ENCODE measurements at places on chromosomes 7 and 10.

DNA sequence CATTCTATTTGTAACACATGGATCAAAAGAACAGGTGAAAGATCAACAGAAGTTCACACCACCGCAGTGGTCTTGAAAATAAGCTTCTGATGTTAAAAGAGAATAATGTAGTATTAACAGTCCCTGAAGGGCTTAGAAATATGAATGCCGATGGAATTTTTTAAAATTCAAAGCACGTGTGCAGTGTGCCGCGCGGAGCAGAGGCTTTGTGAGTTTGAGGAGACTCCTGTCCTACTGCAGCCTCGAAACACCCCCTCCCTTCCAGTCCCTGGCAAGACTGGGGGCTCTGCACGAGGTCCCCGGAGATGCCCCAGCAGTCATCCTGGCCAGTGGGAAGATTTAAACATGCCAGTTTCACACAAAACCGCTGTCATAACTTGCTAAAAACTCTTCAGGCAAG lies 196.6 kb downstream of the DIP2C start:
- no peak for DNase-seq

DNA sequence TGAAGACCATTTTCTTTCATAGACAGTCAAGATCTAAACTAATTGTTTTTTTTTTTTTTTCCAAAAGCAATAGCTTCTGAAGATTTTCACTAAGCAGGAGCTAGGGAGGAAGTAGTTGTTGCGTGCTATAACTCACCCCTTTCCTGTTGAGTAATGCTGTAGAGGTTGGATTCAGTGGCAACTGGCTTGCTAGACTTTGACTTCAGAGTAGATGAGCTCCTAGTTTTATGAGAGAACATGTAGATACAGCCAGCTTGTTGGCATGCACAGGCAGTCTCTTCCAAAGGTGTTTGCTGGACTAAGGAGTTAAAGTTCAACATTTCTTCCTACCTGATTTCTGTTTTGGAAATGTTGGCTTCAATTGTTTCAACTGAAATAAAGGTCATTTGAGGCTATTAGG lies 66.2 kb upstream of the MXI1 start:
- no peak for DNase-seq

GRCh38 chr10:3785851-3786271 lies 852 bp upstream of the KLF6 start:
- DNase-seq: no peak

GRCh38 chr7:115447495-115447894 lies 525.6 kb downstream of the MDFIC start:
- no peak for DNase-seq

DNA sequence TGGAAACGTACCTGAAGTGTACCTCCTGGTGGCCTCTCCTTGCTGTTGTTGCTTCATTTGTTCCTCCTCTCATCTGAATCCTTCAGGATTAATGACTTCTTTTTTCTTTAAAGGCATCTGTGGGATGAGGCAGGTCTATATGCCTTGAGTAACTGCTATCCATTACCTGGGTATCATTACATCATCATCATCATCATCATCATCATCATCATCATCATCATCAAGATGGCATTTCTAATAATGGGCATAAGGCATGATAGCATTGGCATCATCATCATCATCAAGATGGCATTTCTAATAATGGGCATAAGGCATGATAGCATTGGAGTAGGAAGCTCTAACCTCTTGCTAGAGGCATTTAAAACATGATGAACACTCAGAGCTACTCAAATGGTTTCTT lies 59.9 kb downstream of the CFAP58 start:
- no peak for DNase-seq

DNA sequence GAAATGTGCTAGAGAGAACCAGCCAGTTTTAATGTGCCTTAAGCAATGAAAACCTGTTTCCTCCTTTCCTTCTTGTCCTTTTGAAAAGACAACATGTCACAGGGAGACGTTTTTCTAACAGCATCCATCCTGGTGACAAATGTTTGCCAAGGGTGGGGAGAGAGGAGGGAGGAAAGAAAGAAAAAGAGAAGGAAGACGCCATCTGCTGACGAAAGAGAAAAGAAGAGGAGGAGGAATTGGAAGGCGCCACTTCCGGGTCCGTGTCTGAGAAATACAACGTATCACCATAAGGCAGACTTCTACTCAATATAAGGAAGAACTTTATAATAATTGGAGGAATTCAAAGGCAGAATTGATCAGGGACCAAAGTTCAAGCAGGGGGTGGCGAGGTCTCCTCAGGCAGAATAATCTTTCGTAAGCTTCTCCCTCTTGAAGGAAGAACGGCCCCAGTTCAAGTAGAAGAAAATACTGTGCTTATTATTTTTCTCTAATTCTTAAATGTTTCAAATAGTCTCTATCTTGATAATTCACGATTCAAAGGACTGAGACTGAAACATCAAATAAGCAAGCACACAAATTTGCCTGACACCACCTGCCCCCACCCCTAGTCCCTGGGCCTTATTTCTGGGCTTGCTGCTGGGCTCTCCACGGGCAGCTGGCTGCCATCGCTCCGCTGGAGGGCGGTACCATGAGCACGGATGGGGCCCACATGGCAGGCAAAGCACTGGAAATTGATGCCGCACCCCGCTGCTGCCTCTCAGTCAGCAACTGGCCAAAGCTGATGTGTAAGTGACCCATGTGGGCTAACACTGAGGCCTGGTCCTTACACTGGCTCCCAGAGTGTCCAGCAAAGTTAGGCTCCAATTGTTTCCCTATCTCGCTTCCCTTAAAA lies 273.7 kb upstream of the KLF14 start:
- DNase-seq: peak; percentile 6

DNA sequence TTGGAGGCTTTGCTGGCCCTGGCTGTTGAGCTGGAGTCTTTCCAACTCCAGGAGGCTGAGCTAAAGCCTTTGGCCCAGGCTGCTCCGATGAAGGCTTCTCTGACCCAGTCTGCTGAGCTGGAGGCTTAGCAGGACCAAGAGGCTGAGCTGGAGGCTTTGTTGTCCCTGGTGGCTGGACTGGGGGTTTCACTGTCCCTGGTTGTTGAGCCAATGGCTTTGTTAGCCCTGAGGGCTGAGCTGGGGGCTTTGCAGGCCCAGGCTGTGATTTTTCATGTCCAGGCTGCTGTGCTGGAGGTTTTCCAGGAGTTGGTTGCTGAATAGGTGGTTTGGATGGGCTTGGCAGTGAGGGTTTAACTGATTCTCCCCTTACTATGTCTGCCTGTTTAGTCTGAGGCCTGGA lies 7.3 kb downstream of the PCLO start:
- DNase-seq: no peak

DNA sequence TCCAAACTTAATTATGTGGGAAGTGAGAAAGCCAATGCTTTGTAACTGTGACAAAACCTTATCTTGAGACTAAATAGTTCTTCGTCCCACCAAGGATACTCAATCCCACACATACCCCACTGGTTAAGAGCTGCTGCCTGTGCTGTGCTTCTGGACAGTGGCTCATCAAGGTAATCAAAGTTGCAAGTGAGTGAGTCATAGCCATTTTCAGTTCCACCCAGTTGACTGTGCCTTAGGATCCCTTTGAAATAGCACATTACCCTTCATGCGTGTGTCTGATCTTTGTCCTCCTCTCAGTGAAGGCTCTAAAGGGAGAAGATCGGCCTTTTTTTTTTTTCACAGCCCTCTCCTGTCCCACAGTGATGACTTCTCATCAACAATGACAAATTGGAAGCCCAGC lies 706.0 kb upstream of the AUTS2 start:
- no peak for DNase-seq

- no peak for DNase-seq
These were observed 131.3 kb downstream of the WDR11 start for GRCh38 chr10:120982507-120982906.

- DNase-seq: no peak
These were observed 67.2 kb downstream of the ATAD1 start for GRCh38 chr10:87750817-87751216.

- no peak for DNase-seq
These were observed 20.8 kb downstream of the GHRHR start for GRCh38 chr7:30984359-30985107.

DNA sequence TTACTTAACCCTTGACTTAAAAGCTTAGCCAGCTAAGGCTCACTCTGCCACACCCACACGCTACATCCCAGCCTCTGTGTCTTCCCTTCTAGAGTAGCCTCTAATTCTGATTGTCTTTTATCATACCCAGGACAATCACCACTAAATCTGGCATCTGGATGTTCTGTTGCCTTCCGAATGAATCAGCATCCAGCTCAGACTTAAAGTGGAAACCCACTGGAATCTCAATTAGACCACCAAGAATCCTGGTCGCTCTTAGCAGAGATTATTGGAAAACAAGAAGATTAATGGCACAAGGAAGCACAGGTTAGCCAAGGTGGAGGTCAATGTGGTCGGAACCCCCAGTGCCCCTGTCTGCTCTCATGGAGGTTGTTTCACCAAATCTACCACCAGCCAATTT lies 404.2 kb upstream of the FOXK1 start:
- DNase-seq: no peak

DNA sequence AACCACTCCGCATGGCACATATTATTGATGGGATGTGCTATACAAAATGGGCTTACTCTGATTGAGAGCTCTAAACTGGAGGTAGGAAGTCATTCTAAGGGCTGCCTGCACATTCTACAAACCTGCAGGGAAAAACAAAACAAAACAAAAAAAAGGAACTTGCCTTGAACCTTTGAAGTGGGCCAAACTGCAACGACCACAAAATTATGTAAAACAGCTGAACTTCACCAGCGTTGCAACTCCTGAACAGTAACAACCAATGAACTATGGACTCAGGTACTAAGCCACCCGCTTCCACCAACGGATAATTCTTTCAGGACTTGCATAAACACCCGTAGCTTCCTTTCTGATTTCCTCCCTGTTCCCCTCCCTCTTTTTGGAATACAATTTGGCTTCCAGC lies 80.4 kb downstream of the ZNF248 start:
- no peak for DNase-seq

GRCh38 chr10:77104459-77104980 lies 533.1 kb downstream of the KCNMA1 start:
- DNase-seq: no peak

- DNase-seq: no peak
These were observed 25.7 kb upstream of the GTF2IRD1 start for GRCh38 chr7:74428023-74428422.

DNA sequence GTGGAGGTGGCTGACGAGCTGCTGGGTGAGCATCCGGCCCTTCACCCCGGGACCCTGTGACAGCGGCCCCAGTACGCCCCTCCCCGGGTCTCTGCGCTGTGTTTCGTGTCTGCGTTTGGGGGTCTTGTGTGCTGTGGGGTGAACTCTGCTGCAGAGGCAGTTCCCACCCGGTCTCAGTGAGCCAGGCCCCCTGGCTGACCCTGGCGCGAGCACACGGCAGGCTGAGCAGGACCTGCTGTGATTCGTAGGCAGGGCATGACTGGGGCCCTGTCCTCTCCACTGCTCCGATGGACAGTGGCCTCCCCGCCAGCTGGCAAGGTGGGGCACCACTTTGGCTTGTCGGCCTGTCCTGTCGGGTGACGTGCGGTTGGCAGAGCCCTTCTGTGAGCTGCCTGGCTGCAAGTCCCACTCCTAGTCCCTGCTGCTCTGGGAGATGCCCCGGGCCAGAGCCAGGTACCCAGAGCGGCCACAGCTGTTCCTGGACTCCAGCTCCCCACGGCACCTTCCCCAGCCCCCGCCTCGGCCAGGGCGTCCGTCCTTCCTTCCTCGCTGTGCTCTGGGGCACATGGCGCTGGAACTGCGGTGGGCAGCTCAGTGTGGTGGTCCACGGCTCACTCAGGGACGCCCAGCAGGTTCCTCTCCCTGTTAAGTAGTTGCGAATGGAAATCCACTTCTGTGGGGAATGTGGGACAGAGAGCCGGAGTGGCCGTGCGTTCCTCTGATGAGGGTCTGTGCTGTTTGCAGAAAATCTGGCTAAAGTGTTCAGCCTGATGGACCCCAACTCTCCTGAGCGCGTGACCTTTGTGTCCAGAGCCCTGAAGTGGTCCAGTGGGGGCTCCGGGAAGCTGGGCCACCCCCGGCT lies 10.5 kb downstream of the GET4 start:
- DNase-seq: no peak

GRCh38 chr7:121563177-121563576 lies 167.1 kb upstream of the FAM3C start:
- DNase-seq: no peak

GRCh38 chr7:12244129-12244528 lies 33.0 kb downstream of the TMEM106B start:
- no peak for DNase-seq

GRCh38 chr7:92598310-92598981 lies 8.3 kb upstream of the FAM133B start:
- no peak for DNase-seq

DNA sequence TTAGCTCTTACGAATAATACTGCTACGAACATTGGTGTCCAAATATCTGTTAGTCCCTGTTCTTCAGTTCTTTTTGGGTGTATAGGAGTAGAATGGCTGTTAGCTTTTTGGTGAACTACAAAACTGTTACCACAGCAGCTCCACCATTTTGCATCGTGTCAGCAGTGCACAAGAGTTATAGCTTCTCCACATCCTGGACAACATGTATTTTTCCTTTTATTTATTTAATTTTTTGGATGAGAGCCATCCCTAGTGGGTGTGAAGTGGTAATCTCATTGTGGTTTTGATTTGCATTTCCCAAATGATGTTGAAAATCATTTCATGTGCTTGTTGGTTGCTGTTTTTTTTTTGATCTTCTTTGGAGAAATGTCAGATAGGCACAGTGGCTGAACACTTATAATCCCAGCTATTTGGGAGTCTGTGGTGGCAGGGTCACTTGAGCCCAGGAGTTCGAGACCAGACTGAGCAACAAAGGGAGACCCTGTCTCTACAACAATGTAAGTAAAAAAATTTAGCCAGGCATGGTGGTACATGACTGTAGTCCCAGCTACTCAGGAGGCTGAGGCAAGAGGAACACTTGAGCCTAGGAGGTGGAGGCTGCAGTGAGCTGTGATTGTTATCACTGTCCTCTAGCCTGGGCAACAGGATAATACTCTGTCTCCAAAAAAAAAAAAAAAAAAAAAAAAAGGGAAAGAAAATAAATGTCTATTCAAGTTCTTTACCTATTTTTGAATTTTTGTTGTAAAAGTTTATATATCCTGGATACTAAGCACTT lies 31.7 kb downstream of the TRIM24 start:
- DNase-seq: no peak

- no peak for DNase-seq
These were observed 117.4 kb downstream of the LHPP start for GRCh38 chr10:124579011-124579399.

DNA sequence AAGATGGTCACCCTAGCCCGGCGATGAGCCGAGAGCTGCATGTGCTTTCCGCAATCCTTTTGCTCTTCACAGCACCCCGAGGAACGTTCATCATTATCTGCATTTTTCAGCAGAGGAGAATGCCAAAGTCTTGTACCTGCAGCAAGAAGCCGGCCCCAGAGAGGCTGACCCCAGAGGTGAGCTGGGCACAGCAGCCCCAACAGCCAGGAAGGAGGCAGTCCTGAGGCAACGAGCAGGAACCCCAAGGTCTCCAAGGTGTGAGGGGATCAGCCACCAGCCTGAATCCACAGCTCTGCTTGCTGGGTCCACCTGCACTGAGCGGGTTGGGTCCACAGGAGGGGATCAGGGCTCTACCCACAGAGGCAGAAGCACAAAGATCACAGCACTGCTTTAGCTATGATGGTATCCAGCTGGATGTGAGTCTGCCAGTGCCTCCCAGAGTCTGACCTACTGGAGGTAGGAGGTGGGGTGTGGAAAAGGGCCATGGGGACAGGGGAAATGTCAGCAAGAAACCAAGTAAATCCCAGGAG lies 16.8 kb upstream of the GDF10 start:
- no peak for DNase-seq

GRCh38 chr10:15432266-15432665 lies 61.2 kb upstream of the FAM171A1 start:
- no peak for DNase-seq
